Cortex of kidney (tissue), 1 donor: ENCODE measurements at places on chromosomes 13 and 19.

- DNase-seq: no peak
These were observed 73.8 kb downstream of the SPATA13 start for GRCh38 chr13:24234200-24234915.

DNA sequence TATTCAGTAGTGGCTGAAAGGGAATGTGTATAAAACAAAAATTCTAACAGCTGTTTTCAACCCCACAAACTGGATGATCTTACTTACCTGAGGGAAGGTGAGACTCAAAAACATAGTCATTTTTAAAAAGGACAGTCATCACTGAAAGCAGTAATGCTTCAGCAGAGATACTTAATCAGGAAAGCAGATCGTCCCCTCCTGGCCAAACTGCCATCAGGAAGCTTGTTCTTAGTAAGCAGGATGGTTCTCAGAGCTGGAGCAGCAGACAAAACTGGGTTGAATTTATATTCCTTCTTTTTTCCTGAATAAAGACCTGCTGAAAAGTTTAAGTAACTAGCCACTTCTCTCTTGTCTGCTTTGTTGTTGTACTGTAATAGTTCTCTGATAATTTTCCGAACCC lies 1156.5 kb downstream of the OLFM4 start:
- DNase-seq: no peak

- DNase-seq: no peak
These were observed 33.9 kb upstream of the LATS2 start for GRCh38 chr13:21095311-21095710.

GRCh38 chr13:112928972-112929782 lies 39.8 kb upstream of the MCF2L start:
- no peak for DNase-seq

- no peak for DNase-seq
These were observed 9.5 kb downstream of the PPP5C start for GRCh38 chr19:46356149-46357055.

DNA sequence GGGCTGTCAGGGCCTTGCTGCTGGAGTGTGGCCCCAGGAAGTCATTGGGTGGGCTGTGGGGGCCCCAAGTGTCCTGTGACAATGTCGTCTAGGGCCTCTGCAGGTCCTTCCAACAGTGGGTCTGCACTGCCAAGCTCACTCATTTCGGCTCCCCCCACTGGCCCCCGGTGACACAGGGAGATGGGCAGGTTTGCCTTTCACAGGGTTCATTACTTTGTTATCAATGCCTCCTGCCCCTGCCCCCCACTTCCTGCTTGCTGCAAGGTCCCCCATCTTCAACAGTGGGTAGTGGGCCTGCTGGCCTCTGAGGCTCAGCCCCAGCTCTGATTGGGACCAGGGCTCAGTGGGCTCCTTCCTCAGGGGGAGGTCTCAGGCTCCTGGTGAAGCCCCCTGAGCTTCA lies 149.8 kb downstream of the URI1 start:
- no peak for DNase-seq

- DNase-seq: no peak
These were observed 10.3 kb upstream of the LEUTX start for GRCh38 chr19:39768334-39768733.

GRCh38 chr19:49506575-49507105 lies 5.8 kb upstream of the FCGRT start:
- no peak for DNase-seq

GRCh38 chr19:33679696-33680095 lies 57.9 kb downstream of the CHST8 start:
- no peak for DNase-seq

DNA sequence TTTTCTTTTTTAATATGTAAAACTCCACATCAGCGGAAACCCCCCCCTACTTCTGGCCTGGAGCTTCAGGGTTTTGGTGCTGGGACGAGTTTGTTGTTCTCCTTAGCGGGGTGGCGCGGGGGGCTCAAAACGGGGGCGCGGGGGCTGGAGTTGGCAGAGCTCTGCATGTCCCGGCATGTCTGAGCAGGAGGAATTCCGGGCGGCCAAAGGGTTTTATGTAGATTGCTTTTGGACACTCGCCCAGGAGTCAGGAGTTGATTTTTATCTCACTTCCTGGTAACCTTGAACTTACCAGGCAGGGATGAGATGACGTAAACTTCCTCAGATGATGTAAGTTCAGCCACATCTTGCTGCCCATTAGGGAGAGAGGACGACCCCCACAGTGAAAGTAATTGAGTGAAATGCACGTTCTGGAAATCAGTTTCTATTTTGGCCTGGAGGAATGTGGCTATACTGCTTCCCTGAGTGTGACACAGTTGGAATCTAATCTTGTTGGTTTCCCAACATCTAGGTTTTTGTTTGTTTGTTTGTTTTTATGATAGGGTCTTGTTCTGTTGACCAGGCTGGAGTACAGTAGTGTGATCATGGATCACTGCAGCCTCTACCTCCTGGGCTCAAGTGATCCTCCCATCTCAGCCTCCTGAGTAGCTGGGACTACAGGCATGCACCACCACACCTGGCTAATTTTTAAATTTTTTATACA lies 21.0 kb upstream of the GDF15 start:
- DNase-seq: no peak
